ENCODE measurements at places on chromosomes 1 and 21.

DNA sequence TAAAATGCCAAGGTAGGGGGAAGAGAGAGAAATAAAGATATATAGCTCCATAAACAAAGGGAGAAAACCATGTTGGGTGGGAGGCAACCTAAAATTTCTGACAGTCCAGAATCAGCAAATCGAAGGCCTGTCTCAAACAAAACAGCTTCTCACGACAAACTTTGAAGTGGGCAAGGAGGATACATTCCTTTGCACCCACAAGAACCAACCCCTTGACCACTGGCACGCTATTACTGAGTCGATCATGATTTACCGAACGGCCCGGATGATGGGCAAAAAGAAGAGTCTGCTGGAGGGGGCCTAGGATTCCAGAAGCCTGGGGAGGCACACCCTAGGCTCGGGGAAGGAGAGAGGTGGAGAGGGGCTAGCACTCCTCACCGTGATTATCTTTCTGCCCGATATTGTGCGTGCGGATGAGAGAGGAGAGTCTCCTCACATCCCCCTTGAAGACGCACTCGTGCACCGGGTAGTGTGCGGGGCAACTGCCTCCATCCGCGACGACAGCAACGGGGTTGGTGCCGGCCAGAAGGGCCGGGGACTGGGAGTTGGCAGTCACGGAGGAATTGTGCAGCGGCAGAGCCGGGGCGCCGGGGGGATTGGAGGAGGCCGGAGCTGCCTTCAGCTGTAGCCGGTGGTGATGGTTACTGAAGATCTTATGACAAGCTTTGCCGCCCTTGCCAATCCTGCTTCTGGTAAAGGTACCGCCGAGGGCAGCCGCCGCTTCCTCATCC, 756 bp downstream of the ANKRD13C start:
- no peak for DNase-seq

DNA sequence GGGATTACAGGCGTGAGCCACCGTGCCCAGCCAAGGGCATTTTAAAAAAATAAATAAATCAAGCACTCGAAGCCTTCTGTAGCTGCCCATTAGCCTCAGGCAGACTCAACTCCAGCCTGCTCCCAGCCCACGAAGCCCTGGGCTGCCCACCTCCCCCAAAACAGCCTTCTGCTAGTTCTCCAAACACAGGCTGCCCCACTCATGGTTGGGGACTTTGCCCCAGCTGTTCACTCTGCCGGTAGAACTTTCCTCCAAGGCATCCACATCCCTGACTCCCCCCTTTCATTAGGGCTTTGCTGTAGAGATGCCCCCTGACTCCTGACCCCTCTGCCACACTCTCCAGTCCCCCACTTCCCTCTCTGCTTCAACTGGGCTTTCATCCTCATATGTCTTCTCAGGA, 29.7 kb upstream of the LAPTM5 start:
- DNase-seq, result no peak

DNA sequence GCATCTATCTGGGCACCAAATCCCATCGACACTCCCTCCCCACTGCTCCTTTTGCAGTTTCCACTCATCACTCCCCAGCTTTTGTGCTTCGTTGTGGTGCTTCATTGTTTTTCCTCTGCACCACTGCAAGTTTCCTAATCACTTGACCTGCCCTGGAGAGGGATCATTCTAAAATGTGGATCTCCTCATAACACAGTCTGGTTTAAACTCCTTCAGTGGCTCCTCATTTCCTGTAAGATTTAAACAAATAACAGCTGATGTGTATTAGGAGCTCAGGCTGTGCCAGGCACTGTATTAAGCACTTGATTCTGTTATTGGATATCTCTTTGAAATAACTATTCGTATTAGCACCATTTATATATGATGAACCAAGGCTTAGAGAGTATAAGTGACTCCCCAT, 51.3 kb downstream of the MAP10 start:
- no peak for DNase-seq

GRCh38 chr21:41429925-41430491, 4.0 kb downstream of the MX1 start:
- DNase-seq, result no peak

- no peak for DNase-seq
These were observed 1048.1 kb downstream of the BRINP3 start for GRCh38 chr1:189429610-189430009.

- peak; percentile 48 for DNase-seq
These were observed 38.6 kb downstream of the GADD45A start for GRCh38 chr1:67723620-67724019.

Measured in inflammatory macrophage (primary cell).